ENCODE measurements at places on chromosomes 6 and 20.

DNA sequence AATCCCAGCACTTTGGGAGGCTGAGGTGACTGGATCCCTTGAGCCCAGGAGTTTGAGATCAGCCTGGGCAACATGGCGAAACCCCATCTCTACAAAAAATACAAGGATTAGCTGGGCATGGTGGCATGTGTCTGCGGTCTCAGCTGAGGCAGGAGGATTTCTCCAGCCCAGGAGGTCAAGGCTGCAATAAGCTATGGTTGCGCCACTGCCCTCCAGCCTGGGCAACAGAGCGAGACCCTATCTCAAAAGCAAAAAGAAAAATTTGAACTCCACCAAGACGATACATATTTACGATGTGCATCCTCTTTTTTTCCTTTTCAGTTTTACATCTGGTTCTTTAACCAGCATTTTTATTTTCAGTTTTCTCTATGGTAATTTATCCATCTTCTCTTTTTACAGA lies 162.1 kb downstream of the JARID2 start:
- DNase-seq = no peak

DNA sequence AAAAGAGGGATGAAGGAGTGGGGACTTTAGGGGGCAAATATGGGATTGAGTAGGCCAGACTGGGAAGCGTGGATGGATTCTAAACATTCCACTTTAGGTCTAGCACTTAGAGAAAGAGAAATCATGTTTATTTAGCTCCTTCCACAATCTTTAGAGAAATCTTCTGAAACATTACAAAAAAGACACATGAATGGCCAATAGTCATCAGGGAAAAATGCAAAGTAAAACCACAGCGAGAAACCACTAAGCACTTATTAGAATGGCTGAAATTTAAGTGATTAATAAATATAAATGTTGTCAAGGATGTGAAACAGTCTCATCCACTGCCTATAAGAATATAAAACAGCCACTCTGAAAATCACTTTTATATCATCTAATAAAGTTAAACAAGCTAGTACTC lies 46.9 kb downstream of the HLA-A start:
- no peak for DNase-seq

- DNase-seq = peak; percentile 14
These were observed 40.3 kb upstream of the AHI1 start for GRCh38 chr6:135537741-135538301.

DNA sequence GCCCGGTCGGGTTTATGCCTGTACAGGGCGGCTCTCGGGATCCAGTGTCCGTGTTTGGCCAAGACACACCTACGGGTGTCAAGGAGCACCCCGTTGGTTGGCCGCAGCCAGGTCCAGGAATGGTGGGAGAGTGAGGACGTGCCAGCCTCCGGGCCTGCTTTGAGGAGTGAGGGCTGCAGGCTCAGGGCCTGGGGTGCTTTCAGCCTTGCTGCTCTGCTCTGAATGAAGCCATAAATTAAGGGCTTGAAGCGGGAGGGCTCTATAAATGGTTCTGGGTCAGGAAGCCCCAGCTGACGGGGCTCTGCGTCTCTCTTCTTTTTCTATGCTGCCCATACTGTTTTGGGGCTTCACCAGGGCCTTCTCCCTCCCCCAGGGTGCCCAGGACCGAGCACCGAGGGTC lies 15.1 kb downstream of the GATA5 start:
- no peak for DNase-seq

DNA sequence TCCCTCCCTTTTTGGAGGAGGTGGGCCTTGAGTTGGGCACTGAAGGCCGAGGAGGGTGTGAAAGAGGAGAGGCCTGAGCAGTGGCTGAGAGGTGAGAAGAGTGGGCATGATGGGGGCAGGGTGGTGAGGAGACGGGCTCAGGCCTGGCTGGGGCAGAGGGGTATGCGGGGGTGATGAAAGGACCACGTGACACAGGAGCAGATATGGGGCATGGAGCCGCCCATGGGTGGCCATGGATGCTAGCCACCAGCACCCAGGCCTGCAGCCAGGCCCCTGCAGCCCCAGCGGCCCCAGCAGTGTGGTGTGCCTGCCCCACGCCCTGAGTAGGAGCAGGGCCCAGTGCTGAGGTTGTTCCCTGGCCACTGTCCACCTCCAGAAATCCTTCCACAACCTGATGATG lies 26.5 kb downstream of the UQCC2 start:
- DNase-seq = no peak

DNA sequence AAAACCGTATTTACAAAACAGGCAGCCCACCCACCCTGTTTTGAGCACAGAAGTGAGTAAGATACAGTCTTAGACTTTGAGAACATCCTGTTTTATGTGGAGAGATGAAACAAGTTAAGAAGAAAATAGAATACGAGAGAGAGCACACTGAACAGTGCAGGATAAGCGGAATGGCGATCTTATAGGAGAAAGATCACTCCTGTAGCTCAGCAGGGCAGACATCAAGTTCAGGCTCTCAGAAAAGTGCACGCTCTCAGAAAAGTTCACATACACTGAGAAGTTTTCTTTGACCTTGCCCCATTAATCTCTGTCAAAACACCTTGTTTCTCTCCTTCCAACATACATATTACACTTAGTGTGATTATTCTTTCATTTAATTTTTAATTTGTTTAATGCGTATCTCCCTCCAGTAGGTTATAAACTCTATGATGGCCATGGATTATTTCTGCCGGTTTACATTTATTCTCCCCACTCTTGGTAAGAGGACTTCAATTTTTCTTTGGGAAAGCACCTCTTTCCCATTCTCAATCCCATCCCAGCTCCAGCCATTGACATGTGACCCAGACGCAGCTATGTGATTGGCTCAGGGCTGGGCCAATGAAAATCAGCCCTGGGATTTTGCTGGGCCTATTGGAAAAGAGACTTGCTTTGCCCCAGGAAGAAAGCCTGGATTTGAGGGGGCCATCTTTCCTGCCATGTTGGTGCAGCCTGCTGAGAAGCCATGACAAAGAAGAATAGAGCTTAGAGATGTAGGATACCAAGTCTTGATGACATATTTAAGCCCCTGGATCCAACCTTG lies 16.2 kb downstream of the KCNB1 start:
- DNase-seq = no peak

DNA sequence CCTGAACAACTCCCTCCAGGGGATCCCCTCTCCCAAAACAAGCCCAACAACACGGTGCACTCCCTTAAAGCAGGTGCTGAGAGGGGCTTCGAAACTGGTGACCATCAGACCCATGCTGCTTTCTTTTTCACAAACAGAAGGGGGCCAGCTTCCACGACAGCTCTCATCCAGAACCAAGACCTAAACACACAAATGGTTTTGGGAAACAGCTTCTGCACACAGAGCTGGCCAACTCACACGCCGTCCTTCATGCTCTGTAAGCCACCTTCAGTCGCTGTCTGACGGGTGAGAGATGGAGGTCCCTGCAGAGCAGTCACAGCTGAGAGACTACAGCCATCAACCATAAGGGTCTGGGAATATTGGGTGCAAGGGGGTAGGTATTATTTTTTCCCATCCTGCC lies 76.3 kb downstream of the ZMYND8 start:
- DNase-seq = no peak

DNA sequence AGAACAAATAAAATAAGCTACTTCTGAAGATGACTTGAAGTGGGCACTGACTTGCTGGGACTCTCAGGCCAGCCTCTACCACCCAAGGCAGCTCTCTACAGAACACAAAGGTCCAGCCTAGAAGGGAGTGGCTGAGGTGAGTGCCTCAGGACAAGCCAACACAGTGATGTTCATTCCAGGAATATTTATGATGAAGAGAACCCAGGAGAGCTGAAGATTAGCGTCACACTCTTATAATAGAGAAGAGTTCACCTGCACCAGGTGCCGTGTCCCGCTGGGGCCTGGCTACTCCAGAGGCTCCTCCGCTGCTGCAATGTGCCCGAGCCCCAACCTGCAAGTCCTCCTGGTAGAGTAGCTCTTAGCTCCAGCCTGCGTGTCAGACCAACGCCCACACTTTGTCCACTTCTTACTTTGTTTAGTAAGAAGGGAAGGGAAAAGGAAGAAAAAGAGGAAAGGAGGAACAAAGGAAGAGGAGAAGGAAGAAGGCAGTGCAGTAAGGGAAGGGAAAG lies 182.4 kb upstream of the QKI start:
- no peak for DNase-seq

- DNase-seq = no peak
These were observed 230.1 kb downstream of the SYNDIG1 start for GRCh38 chr20:24699321-24700165.

DNA sequence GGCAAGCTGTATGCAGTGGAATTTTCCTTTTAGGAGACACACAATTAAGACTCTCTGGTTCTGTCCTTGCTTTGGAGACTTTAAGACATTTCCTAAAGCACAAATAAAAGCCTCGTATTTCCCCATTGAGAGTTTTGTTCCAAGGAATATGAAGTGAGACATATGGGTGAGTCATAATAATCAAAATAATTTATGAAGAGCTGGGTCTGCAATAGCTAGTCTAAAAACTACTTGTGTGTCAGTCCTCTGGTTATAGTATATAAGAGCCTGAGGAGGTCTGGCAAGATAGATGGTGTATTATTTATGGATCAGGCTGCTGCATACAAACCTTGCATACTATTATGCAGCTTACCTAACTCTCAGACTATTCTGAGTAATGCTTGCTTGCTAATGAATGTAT lies 142.6 kb downstream of the ADGRG6 start:
- DNase-seq = no peak

- no peak for DNase-seq
These were observed 107.6 kb upstream of the MAP3K4 start for GRCh38 chr6:160883999-160884398.

DNA sequence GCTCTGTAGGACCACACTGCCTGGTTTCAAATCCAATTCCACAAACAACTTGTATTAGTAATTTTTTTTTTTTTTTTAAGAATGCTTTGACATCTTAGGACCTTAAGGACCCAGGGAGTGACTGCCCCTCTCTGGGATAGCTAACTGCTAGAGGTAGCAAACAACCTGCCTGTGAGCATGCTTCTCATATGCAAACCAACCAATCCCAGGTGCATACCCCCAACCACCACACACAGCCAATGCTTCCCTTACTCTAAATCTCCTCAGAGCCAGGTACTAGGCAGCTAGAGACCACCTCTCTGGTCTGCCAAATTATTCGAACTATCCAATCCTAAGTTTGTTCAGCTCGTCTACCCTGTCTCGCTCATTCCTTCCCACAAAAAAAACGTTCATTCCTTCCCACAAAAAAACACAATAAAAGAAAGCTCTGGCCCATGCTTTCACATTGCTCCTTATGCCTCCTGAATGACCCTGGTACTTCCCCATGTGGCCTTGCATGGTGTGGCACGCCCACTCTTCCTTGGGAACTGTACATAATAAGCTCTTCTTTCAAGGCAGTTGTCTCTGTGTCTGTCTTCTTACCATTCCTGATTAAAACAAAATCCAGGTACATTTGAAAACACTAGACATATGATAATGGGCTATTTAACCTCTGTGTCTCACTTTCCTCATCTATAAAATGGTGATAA lies 6.4 kb downstream of the SERAC1 start:
- no peak for DNase-seq

DNA sequence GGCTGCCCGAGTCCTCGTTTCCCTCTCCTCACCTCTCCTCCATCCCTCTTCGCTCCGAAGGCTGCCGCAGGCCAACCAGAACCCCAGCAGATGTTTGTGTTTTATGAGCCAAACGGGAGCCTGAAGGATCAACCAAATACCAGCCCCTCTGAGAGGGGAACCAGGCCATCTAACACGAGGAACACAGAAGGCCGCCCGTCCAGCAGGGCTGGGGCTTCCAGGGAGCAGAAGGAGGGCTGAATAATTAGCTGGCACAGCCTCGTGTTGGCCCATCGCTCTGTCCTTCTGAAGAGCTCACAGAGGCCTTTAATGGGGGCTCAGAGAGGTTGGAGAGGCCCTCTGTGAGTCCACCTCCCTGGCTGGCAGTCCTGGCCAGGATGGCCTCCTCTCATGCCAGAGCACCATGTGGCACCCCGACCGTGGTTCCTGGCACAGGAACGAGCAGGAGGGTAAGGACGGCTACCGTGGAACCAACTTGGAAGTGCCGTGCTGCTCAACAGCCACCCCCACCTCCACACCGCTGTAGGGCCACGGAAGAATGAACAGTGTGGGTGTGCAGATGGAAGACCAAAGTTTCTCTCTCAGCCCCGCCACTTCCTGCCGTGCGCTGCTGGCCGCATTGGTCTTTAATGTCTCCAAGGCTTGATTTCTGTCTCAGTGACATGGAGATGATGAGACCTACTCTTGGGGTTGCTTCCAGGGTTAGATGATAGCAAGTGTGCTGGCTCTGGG lies 155.2 kb downstream of the SCML4 start:
- DNase-seq = peak; percentile 18

DNA sequence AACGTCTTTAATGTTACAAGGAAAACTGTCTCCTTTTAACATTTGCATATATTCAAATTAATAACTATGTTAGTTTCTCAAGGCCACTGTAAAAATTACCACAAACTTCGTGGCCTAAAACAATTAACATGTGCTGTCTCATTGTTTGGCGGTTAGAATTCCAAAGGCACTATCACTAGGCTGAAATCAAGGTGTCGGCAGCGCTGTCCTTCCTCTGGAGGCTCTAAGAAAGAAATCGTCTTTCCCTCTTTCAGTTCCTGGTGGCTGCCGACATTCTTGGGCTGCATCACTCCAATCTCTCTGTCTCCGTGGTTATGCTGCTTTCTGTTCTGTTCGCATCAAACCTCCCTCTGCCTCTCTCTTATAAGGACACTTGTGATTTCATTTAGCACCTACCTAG lies 4.2 kb downstream of the TPD52L1 start:
- no peak for DNase-seq

- no peak for DNase-seq
These were observed 46.0 kb upstream of the GJA1 start for GRCh38 chr6:121389419-121389818.

- DNase-seq = no peak
These were observed 31.9 kb upstream of the FABP7 start for GRCh38 chr6:122747573-122747972.

DNA sequence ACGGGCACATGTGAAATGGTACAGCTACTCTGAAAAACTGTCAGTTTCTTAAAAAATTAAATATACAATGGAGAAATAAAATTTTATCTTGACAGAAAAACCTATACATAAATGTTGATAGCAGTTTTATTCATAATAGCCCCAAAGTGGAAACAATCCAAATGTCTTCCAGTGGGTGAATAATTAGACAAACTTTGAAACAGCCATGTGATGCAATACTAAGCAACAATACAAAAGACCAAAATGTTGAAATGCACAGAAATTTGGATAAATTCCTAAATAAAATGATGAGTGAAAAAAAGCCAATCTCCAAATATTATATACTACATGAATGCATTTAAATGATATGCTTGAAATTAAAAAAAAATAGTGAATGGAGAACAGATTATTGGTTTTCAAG lies 523.1 kb downstream of the HTR1B start:
- DNase-seq = no peak

GRCh38 chr20:3382836-3383235 lies 24.6 kb downstream of the DNAAF9 start:
- no peak for DNase-seq

Measured in stimulated activated CD4-positive, alpha-beta T cell treated with anti-CD3 and anti-CD28 coated beads, Interleukin-2, amount 100 ng/mL, for 48 hours (primary cell).